WERI-Rb-1 (cell line): ENCODE measurements at places on chromosomes 1 and 21.

GRCh38 chr1:218587900-218588299, 242.8 kb downstream of the TGFB2 start:
- no peak for DNase-seq

GRCh38 chr1:241225741-241226140, 131.3 kb downstream of the RGS7 start:
- DNase-seq, result no peak

- no peak for DNase-seq
Observed at GRCh38 chr1:31985430-31985829, 28.2 kb upstream of the KHDRBS1 start.

- no peak for DNase-seq
Observed at GRCh38 chr1:74465193-74465681, 47.2 kb downstream of the LRRC53 start.

GRCh38 chr1:11746092-11746491, 10.2 kb downstream of the AGTRAP start:
- no peak for DNase-seq

- DNase-seq, result peak; percentile 66
Observed at GRCh38 chr1:26009796-26010447, 11.7 kb upstream of the EXTL1 start.

GRCh38 chr1:36119456-36119855, 5.6 kb downstream of the COL8A2 start:
- no peak for DNase-seq

- DNase-seq, result no peak
Observed at GRCh38 chr1:58905628-58906221, 121.9 kb upstream of the JUN start.

DNA sequence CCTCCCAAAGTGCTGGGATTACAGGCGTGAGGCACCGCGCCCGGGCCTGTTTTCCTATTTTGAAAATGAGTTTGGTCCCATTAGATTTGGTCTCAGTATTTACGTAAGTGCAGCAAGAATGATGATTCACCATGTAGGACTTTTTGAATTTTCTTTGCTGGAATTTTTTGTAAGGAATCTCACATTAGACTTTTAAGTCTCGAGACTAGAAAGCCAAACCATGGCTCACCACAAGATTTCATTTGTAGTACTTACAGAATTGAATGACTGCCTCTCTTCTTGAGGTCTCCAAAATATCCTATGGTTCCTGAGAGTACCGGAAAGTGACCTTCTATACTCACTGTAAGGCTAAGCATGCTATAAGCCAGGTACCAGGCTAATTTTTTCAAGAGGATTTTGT, 325 bp downstream of the OR14A2 start:
- no peak for DNase-seq

DNA sequence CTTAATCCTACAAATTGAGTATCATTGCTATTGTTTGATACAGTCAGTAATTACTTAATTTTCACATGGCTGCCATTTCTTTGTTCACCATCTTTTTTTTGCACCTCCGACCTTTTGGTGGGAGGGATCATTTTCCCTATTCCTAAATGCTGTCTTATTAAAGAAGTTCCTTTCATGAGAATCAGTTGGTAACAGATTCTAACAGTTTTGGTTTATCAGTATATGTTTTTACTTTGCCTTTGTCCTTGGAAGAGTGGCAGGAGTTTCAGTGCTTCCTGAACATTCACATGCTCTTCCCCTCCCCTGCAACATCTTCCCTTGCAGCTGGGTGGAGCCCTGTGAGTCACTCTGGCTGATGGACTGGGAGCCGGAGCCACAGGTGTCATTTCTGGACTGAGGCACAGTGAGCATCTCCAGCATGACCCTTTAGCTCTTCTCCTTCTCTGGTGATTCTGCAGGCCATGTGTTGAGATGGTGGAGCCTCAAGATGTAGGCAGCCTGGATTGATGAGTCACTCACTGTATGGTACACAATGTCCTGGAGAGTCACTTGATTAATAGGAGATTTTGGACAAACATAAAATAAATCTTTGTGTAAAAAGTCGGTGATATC, 217.7 kb downstream of the URB2 start:
- DNase-seq, result peak; percentile 15

DNA sequence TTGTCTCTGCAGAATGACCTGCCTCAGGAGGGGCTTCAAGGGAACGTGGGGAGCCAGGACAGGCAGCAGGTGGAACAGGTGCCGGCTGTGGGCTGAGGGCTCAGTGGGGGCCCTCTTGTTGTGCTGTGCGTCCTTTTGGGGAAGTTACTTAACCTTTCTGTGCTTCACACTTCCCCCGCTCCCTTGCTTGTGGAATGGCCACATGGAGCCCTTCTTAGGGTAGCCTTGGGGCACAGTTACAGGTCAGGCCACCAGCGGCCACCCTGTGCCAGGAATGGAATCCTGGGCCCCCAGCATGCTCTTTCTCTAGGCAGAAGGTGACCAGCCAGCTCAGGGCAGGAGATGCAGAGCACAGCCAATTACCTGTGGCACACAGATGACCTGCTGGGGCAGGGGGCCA, 2.6 kb downstream of the IKBKE start:
- no peak for DNase-seq

DNA sequence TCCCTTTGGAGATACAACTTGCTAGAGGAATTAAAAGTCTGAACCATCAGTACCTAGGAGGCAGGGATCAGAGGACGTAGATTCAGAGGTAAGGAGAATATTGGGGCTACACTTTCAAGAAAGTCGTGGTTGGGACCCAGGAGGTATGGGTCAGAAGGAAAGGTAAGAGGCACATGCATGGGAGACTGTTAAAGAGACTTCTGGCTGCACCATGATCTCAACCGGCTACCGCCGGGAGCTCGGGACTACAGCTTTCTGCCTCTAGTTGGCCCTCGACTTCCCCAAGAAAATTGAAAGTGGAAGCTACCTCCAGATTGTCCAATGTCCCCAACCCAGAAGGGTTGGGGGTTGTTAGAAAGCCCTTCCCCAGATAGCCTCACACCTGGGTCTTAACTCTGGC, 355.7 kb upstream of the TMPRSS15 start:
- DNase-seq, result no peak

GRCh38 chr1:78275906-78276685, 214.7 kb upstream of the PTGFR start:
- peak; percentile 47 for DNase-seq

- no peak for DNase-seq
Observed at GRCh38 chr21:45937721-45938452, 43.7 kb upstream of the COL6A1 start.

DNA sequence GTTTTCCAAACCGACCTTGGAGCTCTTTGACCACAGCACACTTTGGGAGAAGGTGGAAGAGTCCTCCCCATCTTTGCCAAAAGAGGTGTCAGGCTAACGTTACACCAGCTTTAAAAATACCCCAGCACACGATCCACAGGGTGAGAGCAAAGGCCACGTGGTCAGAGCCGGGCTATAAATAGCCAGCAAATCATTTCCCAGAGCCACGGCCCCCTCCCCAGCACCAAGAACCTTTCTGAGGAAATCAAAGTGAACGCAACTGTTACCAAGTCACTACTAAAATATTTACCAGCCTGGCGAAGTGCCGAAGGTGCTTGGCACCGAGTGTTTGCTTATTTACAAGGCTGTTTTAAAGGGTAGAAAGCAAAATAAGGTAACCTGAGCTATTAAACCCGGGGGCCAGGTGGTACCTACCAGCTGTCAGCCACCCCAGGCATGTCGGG, 72.4 kb downstream of the CASZ1 start:
- DNase-seq, result peak; percentile 39

- DNase-seq, result peak; percentile 86
Observed at GRCh38 chr1:211577819-211578639, 932 bp downstream of the SLC30A1 start.

- DNase-seq, result no peak
Observed at GRCh38 chr1:228270032-228270431, 62.2 kb downstream of the OBSCN start.

- no peak for DNase-seq
Observed at GRCh38 chr1:108505763-108506070, 54.2 kb upstream of the EEIG2 start.

- DNase-seq, result no peak
Observed at GRCh38 chr1:226754097-226754496, 15.0 kb upstream of the ITPKB start.
